Right hindlimb (tissue), 1 donor: ENCODE measurements at places on chromosomes 3 and 15.

GRCh38 chr3:165839296-165840076, 2.3 kb upstream of the BCHE start:
- DNase-seq: no peak

DNA sequence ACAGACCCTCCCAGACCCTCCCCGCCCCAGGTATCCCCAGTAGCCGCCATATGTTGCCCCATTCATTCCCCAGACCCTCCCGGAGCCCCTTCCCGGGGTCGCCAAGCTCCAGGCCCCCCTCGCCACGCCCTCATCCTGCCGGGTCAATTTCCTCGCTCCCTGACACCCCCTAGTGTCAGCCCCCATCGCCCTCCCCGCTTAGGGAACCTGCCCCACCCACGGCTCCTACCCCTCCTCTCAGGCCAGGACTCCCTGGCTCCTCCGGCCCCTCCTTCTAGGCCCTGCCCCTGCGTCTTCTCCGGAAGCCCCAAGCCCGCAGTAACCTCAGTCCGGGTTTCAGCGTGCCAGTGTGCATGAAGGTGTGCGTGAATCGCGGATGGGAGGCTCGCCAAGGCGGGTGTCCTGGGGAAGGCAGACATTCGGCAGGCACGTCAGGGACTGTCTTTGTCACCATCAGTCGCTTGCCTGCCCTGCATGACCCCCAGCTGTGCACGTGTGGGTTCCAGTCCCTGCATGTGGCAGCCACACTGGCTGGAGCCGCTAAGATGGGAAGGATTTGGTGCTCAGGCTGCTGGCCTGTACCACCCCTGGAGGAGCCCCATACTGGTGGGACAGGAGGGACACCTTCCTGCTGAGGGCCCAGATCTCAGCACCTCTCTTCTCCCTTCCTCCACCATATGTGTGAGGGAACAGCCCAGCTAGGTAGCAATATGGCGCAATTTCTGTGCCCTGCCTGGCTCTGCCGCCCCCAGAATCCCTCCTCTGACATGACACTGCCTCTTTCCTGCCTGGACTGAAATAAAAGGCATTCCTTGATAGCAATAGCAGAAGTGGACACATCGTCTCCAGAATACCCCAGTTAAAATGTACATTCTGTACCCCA, 693 bp downstream of the DISP2 start:
- DNase-seq: no peak

DNA sequence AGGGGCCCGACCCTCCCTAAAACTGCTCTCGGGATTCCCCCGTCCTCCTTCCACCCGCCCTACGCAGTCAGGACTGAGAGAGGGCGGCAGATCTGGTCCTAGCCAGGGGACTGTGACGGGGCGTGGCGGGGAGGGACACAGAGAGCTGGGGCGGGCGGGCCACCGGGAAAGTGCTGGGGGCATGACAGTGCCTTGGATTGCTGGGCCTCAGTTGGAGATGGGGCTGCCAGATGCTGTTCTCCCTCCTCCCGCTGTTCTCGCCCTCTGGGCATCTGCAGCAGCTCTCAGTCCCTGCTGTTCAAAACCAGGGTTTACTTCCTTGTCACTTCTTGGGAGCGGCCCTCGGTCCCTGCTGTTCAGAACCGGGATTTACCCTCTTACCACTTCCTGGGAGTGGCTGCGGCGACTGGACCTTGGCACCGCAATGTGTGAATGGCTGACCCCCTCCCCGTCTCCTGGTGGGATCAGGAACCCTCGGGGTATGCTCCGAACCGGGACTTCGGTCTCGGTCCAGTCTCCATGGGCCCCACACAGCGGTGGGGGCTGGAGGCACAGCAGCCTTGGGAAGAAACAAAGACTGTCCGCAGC, 1.8 kb upstream of the RPP25 start:
- DNase-seq: peak; percentile 40

- DNase-seq: no peak
Measured at GRCh38 chr3:16245609-16246008, 19.1 kb downstream of the DPH3 start.

- DNase-seq: peak; percentile 75
Measured at GRCh38 chr3:120448756-120449155, 2.0 kb downstream of the FSTL1 start.

- peak; percentile 4 for DNase-seq
Measured at GRCh38 chr15:75231836-75232235, 26.3 kb upstream of the GOLGA6C start.
